Activated T-helper 9 cell treated with anti-CD3 and anti-CD28 coated beads, Interleukin-2, amount 50 U/mL, for 16 hours (primary cell): ENCODE measurements at places on chromosomes 3 and 15.

DNA sequence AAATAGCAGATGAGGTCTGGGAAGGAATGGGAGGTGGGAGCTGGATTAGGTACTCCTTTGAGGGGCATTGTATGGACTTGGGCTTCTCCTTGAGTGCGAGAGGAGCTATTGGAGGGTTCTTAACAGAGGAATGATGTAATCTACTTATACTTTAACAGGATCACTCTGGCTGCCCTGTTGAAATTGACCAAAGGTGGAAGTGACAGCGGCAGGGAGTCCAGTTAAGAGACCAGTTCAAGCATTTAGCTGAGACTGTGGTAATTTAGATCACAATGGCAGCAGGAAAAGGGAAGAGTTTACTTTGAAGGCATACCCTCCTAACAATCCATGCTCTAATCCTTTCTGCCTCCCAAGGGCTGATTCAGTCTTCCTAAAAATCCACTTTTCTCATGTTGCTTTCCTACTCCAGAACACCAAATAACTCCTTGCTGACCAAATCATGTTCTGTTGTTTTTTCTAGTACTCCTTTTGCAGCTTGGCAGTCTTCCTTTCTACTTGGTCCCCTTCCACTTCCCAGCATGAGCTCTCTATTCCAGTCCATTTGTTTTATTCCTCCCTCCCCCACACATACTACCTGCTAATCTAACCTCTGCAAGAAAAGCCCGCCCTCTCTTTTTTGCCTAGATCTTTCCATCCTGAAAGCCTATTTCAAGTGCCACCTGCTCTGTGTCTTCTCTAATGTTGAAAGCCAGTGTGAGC is 139.4 kb downstream of the NECTIN3 start:
- no peak for DNase-seq

DNA sequence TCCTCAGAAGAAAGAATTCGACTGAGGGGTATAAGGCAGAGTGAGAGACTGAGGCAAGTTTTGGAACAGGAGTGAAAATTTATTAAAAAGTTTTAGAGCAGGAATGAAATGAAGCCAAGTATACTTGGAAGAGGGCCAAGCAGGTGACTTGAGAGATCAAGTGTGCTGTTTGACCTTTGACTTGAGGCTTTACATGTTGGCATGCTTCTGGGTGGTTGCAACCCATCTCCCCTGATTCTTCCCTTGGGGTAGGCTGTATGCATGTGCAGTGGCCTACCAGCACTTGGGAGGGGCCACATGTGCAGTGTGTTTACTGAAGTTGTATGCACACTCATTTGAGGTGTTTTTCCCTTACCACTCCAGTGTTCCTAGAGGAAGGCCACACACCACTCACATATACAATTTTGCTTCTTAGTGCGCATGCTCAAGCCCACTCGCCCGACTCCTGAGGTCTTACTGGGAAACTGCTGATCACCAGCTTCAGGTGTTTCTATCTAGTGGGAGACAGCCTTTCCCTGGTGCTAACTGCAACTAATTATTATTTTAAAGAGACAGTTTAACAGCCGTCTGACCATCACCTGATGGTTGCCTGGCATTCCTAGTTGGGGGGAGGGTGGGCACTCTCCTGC is 61.5 kb upstream of the CADPS start:
- no peak for DNase-seq

GRCh38 chr15:74792227-74793016 is 10.5 kb downstream of the CSK start:
- no peak for DNase-seq

DNA sequence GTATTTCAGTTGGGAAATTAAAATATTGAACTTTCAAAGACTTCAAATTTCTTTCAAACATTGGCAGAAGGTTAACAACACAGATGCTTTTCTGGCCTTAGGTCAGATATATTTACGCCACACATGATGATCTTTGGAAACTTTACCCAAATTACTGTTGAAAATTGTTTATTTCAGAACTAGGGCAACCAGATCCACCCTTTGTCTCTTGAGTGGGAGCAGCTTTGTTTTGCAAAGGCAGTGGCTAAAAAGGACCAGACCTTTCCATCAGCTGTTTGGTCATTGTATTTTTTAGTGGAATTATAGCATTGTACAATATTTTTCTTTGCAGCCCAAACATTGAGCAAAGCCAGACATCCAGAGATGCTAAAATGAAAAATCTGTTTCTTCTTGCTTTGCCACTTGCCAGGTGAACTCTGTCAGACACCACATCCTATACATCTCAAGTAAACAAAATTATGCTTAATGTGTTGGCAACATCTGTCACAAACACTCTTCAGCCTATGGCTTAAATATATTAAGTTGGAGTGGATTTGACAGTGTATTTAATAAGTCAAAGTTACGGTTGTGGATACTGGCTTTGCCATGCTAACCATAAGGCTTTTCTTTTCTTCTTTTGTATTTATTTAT is 651.9 kb downstream of the RBMS3 start:
- DNase-seq: no peak

DNA sequence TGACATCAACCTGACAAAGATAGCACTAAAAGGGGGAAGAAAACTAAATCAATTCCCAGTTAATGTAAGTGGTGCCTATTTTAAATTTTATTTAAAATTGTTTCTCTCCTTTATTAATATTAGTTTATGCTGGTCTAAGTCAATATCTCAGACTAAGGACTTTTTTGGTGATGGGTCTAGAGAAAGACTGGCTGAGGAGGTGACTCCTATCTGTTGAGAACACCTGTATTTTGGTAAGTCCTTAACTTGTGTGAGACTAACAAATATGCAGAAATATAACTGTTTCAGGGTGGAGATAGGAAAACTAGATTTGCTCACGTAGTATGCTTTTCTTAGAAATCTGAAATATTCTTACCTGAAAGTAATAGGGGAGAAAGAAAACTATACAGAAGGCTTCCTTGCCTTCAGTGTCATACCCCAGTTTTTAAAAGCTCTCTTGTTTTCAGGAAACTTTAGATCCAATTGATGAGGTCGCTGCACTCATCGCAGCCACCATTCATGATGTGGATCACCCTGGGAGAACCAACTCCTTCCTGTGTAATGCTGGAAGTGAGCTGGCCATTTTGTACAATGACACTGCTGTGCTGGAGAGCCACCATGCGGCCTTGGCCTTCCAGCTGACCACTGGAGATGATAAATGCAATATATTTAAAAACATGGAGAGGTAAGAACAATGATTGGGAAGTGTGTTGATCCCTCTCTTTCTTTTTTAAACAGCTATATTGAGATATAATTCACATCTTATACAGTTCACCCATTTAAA is 138.9 kb downstream of the PDE8A start:
- no peak for DNase-seq

- DNase-seq: no peak
Measured at GRCh38 chr3:43017004-43017403, 37.9 kb downstream of the GASK1A start.

- DNase-seq: peak; percentile 49
Measured at GRCh38 chr15:40873694-40874561, at the start of gene RHOV. Gene RHOV, minus strand, starts transcription at chr15:40874234. Its CDS starts 95 bp downstream, at chr15:40874139.

DNA sequence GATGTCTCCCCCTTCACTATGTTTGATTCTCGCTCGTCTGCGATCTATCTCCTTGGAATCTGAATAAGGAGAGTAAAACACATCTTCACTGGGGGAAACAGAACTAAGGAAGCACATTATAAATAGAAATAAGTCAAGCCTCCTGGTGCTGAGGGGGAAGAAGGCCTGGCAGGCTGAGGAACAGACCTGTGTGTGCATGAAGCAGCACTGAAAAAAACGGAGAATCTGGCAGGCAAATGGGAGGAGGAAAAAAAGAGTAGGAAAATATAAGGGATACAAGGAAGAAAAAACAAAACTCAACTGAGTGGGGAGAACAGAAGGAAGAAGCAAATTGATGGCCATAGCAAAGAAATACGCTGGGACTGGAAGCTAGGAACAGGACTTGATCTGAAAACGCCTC is 25.7 kb downstream of the PARP16 start:
- DNase-seq: no peak

DNA sequence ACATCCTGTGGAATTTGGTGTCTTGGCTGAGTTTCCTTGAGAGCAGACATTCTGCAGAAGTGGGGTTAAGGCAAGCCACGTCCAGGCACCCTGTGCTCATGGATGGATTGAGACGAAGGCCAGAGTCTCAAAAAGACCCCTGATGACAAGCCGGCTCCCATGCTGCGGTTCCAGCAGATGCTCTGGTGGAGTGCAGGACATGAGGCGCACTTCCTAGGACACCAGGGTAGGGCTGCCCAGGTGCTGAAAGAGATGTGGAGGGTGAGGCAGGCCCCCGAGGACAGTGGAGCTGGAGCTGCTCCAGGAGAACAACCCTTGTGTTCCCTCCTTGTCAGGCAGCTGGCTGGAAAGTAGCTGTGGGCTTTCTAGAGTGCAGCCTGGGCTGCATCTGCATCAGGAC is 81.0 kb downstream of the ASB7 start:
- DNase-seq: no peak

DNA sequence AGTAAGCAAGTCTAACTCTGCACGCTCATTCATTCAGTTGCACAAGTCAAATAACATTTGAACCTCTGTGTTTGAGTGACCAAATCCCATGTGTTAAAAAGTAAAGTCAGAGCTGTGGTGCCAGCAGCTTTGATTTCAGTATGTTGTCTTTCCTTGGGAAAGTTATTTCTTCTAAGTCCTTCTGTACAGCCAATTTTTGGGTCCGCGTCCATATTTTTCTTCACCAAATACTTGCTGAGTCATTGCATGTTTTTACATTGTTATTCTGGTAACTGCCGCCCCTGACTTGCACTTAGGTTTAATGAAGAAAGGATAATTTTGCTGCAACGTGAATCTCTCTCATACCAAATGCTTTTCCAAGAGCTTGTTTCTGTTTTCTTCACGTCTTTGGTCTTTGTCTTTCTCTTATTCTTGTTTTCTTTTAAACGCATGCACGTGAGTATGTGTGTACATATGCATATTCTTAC is 56.7 kb downstream of the PLS1 start:
- no peak for DNase-seq

- no peak for DNase-seq
Measured at GRCh38 chr3:72473156-72473555, 375.1 kb downstream of the SHQ1 start.

- no peak for DNase-seq
Measured at GRCh38 chr15:66231394-66232266, 21.9 kb downstream of the MEGF11 start.

DNA sequence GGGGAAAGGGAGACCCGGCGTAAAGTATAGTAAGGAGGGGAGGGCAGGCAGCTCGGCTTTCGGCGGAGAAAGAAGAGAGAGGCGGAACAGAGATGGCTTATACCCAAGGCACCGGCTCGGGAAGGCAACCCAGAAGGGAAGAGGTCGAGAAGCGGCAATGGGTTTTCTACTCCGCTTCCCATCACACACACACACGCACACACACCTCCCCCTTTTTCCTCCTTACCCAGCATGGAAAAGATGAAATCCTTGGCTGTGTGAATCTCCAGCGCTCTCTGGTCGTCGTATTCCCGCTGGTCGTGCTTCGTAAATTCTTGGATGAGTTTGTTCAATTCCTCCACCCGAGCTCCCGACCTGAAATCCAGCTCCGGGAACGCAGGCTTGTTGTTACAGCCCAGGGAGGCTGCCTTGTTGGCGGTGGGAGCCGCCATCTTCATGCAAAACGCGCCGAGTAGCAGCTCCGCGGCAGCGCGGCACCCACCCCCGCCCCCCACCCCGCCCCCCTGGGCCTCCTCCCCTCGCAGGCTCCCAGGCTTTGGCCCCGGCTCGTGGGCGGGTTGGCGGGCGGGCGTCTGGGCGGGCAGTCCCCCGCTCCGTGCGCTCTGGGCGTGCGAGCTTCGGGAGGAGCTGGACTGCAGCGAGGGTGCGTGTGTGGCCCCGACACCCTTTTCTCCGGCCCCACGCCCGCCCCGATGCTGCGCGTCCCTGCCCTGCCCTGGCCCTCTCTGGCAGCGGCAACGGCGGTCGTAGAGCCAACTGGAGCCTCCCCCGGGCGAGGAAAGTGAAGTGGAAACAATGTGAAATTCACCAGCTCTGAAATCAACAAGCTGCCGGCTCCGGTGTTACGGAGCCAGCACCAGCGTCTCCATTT is at the start of gene MB21D2:
Gene MB21D2 (minus strand): TSS at position 453 of the 871 bp plus-strand sequence. CDS start 16 bp downstream, at position 437.
- DNase-seq: peak; percentile 60

DNA sequence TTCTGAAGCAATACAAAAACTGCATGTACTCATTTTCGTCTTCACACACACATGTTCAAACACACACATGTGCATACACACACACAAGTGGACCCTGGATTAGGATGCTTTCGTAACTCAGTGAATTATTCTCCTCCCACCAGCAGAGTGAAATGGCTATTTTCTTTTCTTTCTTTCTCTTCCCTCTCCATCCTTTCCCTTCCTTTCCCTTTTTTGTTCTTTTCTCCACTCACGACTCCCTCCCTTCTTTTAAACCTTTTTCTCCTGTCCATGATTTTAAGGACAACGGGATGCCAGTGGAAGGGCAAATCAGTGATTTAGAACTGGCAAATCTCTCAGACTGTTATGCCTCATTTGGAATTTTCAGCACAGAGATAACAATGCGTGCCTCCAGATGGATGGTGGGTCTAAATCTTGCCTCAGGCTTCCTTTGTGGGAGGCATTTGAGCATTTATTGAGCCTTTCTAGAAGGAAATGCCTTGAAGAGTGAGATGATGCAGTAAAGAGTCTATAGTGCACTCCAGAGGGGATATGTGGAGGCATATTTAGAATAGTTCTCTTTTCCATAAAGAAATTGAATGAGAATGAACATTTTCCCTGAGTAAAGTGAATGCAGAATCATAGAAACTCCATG is 130.4 kb upstream of the SLC7A14 start:
- DNase-seq: no peak
